ENCODE measurements at places on chromosomes 13 and 19.

DNA sequence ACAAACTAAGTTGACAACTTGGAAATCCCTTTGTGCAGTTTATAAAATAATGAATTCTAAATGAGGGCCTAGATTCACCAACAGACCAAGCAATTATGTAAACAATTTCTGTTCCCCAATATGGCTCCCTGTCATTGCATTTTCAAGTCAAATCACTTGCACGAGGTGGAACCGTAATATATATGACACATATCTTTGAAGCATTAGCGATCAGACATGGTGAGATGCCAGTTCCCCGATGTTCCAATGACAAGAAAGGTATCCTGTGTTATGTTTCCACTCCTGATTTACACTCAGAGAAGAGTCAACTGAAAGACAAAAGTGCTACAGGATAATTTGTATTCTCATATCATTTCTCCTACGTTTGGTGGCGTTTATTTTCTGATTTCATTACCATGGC, 108.5 kb upstream of the TDRD3 start:
- no peak for DNase-seq

GRCh38 chr19:2229103-2230032, 6.8 kb downstream of the PLEKHJ1 start:
- DNase-seq: no peak

- no peak for DNase-seq
These were observed 31.4 kb upstream of the ZNF83 start for GRCh38 chr19:52669586-52669985.

DNA sequence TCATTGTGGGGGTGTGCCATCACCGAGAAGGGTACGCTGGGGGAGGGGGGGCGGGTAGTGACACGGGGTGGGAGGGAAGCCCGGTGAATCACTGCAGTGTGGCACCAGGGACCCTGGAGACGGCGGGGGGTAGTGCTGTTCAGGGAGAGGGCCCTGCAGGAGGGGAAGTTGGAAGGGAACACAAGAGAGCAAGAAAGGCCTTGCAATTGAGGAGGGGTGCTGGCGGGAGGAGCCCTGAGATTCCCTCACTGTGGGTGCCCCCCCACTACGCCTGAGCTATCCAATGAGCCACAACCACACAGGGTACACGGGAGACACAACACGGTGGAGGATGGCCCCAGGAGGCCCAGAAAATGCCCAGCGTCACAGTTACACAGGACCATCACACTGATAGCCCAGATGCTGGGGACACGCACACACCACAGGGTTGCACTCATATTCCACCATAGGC, 516 bp upstream of the ATP1A3 start:
- DNase-seq: no peak

GRCh38 chr19:6501740-6502648, at the start of gene TUBB4A:
TSS of gene TUBB4A (minus strand) at chr19:6502309. CDS start at chr19:6502212, 97 bp downstream.
- no peak for DNase-seq

DNA sequence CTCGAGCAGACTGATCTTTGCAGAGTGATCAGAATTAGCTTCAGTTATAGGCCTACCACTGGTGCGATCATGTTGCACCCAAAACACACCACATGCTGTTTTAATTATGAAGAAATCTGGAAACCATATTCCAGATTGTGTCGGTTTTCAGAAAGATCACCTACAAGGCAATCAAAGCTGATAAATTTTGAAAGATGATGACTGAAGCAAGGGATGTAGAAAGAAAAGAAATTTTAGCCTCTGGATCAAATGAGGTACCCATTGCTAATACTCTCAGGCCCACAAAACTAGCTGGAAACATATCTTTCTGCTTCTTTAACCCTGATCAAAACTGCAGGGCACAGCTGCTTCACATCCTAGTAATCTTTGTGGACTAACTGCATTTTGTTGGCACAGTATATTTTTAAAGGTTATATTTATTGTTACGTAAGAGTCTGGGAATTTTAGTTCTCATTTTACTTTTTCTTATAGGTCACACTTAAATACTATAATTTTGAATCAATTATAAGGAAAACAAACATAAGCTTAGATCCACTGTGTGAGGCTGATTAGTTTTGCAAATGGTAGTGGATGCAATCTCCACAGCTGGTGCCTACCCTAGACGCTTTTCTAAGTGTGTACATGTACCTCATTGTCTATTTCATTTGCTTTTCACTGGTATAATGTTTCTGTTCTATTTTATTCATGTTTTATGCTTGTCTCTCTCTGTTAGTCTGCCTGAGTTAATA, 150.9 kb downstream of the RGCC start:
- DNase-seq: no peak

DNA sequence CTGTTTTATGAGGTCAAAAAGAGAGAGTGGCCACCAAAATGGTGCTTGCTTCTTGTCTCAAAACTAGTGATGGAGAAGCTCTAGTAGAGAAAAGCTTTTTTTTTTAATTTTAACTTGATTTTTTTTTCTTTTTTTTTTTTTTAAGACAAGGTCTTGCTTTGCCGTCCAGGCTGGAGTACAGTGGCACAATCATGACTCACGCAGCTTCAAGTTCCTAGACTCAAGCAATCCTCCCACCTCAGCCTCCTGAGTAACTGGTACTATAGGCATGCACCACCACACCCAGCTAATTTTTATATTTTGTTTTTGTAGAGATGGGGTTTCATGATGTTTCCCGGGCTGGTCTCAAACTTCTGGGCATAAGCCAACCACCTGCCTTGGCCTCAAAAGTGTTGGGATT, 279.0 kb downstream of the TBC1D4 start:
- no peak for DNase-seq

DNA sequence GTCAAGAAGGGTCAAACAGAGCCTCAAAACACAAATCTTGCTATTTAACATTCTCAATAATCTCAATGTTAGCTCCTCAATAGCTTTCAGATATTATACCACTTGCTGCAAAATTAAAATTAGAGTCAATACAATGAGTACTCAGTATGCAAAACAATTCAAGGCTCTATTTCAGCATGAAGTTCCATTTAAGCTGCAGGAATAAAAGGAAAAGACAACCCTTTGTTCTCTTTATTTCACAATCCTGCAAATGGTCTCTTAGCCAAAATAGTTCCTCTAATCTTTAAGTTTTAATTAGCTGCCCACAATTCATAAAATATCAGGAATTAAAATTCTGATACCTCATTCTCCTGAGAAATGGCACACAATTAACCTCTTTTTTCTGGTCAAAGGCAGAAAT, 40.5 kb upstream of the DCT start:
- no peak for DNase-seq

- no peak for DNase-seq
These were observed 716.4 kb downstream of the PCDH9 start for GRCh38 chr13:66513728-66514127.

- DNase-seq: no peak
These were observed 11.3 kb upstream of the PRKD2 start for GRCh38 chr19:46728208-46728607.

- no peak for DNase-seq
These were observed 15.0 kb downstream of the NUFIP1 start for GRCh38 chr13:44974056-44974793.

GRCh38 chr19:21402303-21402985, 5.5 kb downstream of the ZNF493 start:
- DNase-seq: no peak

- no peak for DNase-seq
These were observed 2.9 kb upstream of the HOOK2 start for GRCh38 chr19:12778017-12778904.

- DNase-seq: no peak
These were observed 166.6 kb downstream of the RAP2A start for GRCh38 chr13:97600458-97601075.

- no peak for DNase-seq
These were observed 22.6 kb downstream of the KDM4B start for GRCh38 chr19:4991538-4991937.

DNA sequence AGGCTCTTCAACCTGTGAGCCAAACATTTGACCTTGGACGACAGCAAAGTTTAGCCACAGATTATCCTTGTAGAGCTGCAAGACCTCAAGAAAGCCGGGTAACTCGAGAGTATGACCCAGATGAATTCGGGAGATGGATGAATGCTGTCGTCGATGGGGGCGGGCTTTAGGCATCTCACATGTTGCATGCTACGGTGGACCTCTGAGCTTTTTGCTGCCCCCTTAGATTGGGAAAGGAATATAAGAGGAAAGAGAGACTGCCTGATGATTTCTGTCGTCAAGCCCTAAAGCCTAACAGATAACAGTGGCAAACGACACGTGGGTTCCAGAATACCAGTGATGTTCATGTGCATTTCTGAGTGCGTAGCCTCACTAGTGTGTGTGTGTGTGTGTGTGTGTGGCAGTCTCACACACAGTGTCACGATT, 730 bp upstream of the ABCC4 start:
- DNase-seq: no peak

DNA sequence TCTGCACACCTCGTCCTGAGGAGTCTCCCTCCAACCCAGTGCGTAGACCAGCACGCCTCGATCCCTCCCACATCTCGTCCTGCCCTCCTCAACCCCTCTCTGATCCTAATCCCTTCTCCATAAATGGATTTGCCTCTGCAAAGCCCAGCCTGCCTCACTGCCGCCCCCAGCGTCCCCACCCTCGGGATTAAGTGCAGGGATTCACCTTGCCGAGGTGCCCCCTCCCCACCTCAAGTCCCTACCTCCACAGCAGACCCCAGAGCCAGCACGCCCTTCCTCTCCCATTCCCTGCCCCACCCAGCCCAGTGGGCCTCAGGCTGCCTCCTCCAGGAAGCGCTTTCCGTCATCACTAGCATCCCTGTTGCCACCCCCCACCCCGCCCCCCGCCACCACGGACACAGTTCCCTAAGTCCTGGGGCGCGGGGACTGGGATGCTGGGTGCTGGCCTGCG, 4.0 kb downstream of the KLF16 start:
- no peak for DNase-seq

- DNase-seq: no peak
These were observed 32.6 kb downstream of the UBL3 start for GRCh38 chr13:29817604-29818378.

GRCh38 chr13:27295660-27296059, 25.0 kb downstream of the RASL11A start:
- DNase-seq: no peak

- DNase-seq: no peak
These were observed 466.7 kb downstream of the MYO16 start for GRCh38 chr13:109096101-109096500.

DNA sequence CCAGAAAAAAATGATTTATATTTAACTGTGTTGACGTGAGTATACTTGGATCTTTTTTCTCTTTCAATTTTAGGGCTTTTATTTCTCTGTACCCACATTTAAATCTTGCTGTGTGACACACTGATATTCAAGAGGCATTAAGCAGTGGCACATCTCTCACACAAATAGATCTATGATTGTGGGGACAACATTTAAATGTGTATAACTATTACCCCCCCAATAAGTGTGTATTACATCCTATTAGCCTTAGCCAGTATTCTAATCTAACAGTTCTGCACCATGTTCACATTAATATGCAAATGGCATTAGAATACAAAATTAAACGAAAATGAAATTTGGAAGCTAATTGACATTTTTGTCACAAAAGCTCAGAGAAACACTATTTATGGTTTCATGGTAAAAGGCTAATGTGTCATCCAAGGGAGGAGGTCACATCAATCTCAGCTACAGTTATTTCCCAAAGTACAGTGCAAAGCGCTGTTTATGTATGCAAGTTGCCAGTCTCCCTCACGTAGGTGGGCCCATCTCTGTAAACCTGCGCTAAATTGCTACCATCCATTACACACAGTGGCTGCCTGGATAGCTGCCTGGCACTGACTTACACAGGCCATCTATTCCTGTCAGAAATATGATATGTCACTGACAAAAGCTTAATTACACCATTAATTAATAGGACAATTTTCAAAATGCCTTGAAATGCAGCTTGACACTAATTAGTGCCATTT, 984.7 kb upstream of the PCDH9 start:
- no peak for DNase-seq

GRCh38 chr19:51099047-51099382, 9.2 kb downstream of the CTU1 start:
- no peak for DNase-seq

- DNase-seq: no peak
These were observed 4.8 kb upstream of the ALOX5AP start for GRCh38 chr13:30730526-30730925.

GRCh38 chr13:34943436-34944273, 1.6 kb downstream of the NBEA start:
- DNase-seq: peak; percentile 12

- no peak for DNase-seq
These were observed 32.2 kb upstream of the WDFY2 start for GRCh38 chr13:51552027-51552426.

GRCh38 chr19:49473868-49474541, at the start of gene FLT3LG:
TSS of gene FLT3LG (plus strand) at chr19:49474215. CDS start at chr19:49474640, 425 bp downstream.
- DNase-seq: peak; percentile 86

DNA sequence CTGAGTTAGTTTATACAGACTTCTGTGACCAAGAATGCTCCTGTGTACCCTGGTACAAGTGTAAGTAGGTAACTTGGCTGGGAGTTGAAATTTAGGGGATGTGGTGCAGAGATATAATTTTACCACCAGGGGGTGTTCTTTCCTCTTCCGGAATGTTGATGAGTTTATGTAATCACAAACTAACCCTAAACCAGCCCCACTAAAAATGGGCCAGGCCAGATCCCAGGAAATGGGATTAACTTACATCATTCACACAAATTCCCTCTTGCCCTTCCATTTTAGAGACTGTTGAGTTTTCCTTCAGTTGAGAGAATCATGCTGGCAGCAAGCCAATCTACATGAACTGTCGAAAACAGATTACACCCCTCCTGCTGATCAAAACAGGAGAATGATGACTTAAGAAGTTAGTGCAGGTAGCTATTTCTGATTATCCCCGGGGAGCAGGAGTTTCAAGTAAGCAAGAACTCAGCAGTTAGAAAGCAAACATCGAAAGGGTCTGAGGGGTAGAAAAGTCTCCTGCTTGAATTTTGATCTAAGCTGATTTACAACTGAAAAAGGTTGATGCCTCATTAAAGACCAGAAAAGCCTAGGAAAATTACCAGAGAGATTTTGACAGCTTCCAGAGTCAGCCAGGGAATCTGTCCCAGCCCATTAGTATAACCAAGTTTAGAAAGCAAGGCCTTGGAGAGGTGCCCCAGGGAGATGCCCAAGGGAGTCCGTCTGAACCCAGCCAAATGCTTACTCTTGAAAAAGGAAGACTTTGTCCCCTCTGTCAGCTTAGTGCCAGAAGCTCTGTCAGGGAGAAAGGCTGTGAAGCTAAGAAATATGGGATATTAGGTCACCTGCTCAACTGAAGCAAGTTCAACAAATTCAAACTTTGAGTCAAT, 32.3 kb upstream of the MED4 start:
- DNase-seq: peak; percentile 60

- peak; percentile 72 for DNase-seq
These were observed 7.3 kb upstream of the F7 start for GRCh38 chr13:113098162-113098732.

DNA sequence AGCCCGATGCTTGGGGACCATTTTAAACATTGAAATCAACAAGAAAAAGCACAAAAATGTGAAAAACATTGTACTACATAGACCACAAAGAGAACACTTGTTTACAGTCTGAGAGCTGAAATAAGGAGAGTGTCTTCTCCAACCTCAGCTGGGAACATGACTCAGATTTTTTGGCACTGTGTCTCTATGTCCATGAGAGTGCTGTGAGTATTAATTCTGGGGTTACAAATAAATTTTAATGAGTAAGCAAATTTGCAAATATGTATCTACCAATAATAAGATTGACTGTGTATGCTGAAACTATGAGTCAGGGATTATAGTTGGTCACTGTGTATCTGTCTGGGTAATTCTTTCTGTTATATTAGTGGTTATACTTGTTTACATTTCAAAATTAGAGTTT, 174.0 kb downstream of the DCT start:
- no peak for DNase-seq

- DNase-seq: no peak
These were observed 2.0 kb upstream of the INAFM1 start for GRCh38 chr19:47272448-47273312.

GRCh38 chr19:42176649-42176989, 40.9 kb downstream of the DEDD2 start:
- DNase-seq: no peak
